Hippocampal formation (tissue), 2 donors: ENCODE measurements at places on chromosomes 3 and 15.

GRCh38 chr3:62035402-62036057, 337.8 kb downstream of the FEZF2 start:
- DNase-seq, result no peak

GRCh38 chr15:65494076-65494475, 23.4 kb downstream of the DPP8 start:
- no peak for DNase-seq

GRCh38 chr3:185741586-185741985, 83.3 kb downstream of the IGF2BP2 start:
- no peak for DNase-seq

GRCh38 chr3:13318626-13319470, 101.3 kb downstream of the NUP210 start:
- no peak for DNase-seq

DNA sequence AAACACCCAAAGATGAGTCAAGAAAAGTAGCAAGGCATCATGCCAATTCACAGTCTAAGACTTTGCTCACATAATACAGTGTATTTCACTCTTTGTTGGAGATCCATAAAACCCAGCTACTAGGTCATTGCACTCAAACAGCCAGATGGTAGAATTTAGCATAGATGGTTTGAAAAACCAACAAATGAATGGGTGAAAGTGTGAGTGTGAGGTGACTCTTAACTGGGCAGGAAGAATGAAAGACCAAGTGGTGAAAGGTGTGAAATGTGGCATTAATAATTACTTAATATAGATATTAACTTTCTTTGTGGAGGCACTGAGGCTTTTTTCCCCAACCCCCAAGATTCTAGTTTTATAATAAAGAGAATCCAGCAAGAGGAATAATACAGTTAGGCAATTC, 159.5 kb downstream of the SQOR start:
- no peak for DNase-seq

- DNase-seq, result no peak
Measured at GRCh38 chr3:56691165-56692000, 8.3 kb upstream of the TASOR start.

DNA sequence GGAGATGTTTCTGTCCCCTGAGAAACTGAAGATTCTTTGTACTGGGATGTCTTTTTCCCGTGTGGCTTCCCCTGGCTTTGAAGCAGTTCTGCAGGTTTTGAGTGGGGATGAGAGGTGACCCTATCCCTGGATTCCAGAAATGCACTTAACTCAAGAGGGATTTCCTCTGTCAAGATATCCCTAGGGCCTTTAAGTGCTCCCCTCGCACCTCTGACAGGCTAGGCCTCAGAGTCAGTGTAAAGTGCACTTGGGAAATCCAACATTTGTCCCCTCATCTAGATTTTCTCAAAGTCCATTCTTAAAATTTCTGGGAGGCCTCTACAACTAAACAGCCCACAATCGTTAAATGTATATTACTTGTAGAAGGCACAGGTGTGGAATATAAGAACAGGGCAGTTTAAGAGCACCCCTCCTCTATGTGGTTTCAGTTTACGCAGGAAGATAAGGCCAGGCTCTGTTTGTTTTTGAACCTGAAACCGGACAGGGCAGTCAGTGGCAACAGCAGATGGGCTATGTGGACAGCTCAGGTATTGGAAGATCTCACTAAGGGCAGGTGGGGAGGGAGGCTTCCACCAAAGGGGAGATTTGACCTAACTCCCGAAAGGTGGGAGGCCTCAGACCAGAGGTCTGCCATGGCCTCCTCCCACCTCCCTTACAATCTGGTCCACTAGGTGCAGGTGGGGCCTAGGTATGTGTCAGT, 4.8 kb downstream of the C3orf52 start:
- no peak for DNase-seq

DNA sequence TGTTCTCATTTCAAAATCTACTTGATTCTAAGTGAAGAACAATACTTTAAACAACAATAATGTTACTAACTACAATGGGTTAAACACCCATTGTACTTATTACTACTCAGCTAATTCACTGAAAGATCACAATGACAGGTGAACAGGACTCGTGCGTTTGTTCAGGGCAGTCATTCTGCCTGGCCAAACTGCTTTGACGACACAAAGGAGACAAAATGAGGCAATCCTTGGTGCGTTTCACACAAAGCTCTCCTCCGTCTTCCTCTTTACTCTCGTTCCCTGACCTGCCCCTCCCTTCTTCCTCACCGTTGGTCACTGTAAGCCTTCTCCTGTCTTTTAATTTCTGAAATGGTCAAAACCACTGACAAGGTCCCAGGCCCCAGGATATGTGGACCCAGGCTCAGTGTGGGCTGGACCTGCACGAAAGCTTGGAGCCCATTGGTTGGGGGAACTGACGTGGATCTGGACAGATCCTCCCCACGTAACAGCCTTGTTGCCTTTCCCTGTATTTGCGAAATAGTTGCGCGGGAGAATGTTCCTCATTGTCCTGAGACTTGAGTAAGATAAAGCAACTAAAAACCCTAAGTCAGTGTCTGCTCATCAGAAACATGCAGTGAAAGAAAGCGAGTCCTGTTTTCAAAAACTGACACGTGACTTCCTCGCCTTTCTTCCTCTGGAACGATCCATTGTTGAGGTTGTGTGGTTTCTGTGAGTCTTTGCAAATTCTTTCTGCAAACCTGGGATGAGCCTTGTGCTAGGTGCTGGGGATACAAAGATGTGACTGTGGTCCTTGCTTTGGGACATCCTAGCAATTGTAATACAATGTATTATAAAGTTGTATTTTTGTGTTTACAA, 147.1 kb upstream of the RGMA start:
- peak; percentile 10 for DNase-seq

DNA sequence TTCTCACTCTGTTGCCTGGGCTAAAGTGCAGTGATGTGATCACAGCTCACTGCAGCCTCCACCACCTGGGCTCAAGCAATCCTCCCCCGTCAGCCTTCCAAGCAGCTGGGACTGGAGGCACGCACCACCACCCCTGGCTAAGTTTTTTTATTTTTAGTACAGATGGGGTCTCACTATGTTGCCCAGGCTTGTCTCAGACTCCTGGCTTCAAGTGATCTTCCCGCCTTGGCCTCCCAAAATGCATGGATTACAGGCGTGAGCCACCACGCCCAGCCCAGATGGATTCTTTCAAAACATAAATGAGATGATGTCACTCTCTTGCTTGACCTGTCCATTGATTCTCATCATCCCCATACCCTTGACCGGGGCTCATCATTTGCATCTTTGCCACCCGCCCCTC, 72.6 kb upstream of the SLC6A6 start:
- no peak for DNase-seq

- no peak for DNase-seq
Measured at GRCh38 chr3:126018545-126018944, 49.6 kb downstream of the ROPN1B start.
